ENCODE measurements at places on chromosomes 1 and 21.

GRCh38 chr1:7007902-7008301, 222.6 kb downstream of the CAMTA1 start:
- no peak for DNase-seq

DNA sequence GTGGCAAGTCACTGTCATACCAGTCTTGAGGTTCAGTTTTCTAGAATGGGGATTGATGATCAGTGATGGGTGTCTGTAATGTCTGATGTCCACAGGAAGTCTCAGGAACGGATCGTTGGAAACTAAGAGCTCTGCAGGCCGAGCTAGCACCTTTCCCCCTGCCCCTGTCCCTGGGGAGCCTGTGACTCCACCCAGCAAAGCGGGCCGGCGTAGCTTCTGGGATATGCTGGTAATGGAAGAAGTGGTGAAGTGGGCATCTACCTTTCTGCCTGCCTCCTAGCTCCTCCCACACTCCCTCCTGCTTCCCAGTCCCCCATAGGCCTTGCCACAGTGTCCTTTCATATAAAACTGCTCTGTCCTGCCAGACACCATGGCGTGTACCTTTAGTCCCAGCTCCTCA, 13.4 kb downstream of the HYI start:
- DNase-seq, result no peak

- DNase-seq, result no peak
These were observed 51.7 kb upstream of the NFASC start for GRCh38 chr1:204818998-204819397.

DNA sequence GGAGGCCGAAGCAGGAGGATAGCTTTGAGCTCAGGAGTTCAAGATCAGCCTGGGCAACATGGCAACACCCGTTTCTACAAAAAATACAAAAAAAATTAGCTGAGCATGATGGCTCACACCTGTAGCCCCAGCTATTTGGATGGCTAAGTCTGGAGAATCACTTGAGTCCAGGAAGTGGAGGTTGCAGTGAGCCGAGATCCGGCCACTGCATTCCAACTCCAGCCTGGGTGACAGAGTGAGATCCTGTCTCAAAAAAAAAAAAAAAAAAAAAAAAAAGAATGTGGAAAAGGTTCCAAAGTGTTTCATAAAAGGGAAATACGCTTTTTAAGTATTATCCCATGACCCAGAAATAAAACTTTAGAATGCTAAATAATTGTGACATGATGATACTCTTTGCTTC, 8.0 kb downstream of the S1PR1 start:
- DNase-seq, result no peak

- no peak for DNase-seq
These were observed 351.3 kb upstream of the SGIP1 start for GRCh38 chr1:66182551-66183178.

GRCh38 chr1:23592209-23592892, 33.0 kb upstream of the ID3 start:
- DNase-seq, result no peak

- DNase-seq, result peak; percentile 96
These were observed 70.3 kb downstream of the PIK3CD start for GRCh38 chr1:9721606-9722377.

GRCh38 chr1:28123461-28123961, 35.1 kb upstream of the EYA3 start:
- DNase-seq, result no peak

DNA sequence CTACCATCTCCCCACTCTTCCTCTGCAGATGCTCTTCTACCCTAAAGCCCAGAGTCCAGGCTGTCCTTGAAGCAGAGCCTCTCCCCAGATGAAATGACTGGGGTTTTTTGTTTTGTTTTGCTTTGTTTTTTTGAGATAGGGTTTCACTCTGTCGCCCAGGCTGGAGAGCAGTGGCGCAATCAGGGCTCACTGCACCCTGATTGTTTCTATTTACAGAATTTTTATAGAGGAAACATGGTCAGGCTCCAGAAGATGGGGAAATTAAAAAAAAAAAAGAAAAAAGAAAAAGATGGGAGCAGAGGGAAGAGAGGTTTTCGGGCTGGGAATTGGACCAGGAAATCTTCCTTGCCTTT, 43.7 kb upstream of the ZNF281 start:
- DNase-seq, result no peak

DNA sequence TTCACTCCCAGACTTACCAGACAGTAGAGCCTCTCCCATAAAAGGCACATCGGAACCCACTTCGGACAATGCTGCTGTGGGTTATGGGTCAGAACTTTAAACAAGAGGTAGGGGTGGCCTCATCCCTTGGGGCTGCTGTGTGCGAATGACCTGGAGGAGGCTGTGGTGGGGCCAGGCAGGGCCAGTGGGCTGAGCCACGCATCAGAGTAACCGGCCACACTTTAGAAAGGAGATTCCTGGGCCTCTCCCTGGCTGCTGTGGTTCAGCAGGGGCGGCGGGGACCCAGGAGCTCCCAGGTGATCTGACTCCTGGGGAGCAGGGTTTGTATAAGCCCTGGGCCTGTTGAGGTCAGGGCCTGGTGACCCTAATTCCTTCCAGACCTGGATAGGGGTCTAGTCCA, 110.2 kb upstream of the C1orf174 start:
- DNase-seq, result no peak

DNA sequence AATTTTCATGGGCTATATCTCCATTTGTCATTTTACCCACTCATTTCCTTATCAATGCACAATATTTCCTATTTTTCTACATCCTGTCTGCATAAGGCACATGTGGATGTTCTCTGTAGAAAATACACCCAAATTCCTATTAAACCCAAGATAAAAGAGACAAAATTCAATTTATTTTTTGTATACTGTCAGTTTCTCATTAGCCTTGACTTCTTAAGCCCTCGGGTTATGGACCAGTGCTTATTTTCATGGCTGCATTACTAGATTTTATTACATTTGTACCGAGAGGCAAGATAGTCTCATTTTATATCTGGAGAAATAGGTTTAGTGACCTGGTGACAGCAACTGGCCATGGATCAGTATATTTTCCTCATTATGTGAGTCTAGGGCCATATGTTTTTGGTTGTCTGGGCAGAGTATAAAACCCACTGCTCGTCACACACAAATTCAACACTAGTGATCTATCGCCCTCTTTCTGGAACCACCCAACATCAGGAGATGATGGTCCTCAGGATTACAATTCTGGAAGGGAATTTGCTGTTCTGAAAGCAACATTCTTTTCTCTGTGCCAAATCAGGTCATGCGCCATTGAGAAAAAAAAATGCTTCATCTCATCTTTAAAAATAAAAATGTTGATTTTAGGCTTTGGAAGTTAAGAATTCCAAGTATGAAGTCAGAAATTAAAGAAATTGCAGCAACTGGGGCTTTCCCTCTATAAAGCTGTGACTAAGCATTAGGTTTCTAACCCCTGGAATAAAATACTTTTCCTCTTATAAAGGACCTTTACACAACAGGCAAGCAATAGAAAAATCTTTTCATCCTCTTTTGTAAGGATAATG, 81.4 kb downstream of the ASTN1 start:
- no peak for DNase-seq

- DNase-seq, result no peak
These were observed 53.4 kb upstream of the CITED4 start for GRCh38 chr1:40915581-40915980.

DNA sequence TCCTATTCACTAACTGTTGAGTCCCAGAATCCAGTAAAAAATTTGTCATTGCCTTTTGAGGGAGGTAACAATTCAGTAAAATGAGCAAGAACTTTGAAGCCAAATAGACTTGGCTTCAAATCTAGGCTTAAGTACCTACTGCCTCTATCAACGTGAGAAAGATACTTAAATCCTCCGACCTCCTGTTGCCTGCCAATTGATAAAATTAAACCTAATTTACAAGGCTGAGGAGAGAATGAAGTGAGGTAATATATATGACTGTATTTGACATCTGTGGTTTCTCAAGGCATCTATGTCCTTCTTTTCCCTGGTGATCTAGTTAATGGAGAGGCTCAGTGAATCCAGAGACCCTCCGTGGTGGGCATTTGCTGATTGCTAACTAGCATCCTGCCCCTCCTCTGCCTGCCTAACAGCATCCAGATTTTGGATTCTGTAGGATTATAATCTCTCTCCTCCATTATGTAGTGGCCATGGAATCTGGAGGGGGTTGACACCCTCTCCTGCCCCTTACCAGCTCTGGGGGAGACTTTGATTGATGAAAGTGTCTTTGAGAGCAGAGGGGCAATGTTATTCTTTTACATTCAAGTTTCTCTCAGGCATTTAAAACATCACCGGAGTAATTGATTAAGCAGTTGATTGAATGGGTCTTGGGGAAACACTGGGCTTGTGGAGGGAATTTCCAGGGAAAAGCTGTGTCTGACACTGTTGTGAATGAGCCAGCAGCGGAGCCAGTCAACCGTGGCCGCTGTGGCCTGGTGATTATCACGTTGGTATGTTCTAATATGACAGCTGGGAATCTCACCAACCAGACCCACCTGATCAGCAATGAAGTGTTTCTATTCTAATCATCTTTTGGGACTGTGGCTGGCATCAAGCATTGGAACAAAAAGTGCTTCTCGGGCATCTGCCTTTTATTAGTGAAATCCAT, 140.7 kb upstream of the FAM78B start:
- no peak for DNase-seq

GRCh38 chr1:229152311-229152710, 118.6 kb upstream of the RAB4A start:
- DNase-seq, result no peak

DNA sequence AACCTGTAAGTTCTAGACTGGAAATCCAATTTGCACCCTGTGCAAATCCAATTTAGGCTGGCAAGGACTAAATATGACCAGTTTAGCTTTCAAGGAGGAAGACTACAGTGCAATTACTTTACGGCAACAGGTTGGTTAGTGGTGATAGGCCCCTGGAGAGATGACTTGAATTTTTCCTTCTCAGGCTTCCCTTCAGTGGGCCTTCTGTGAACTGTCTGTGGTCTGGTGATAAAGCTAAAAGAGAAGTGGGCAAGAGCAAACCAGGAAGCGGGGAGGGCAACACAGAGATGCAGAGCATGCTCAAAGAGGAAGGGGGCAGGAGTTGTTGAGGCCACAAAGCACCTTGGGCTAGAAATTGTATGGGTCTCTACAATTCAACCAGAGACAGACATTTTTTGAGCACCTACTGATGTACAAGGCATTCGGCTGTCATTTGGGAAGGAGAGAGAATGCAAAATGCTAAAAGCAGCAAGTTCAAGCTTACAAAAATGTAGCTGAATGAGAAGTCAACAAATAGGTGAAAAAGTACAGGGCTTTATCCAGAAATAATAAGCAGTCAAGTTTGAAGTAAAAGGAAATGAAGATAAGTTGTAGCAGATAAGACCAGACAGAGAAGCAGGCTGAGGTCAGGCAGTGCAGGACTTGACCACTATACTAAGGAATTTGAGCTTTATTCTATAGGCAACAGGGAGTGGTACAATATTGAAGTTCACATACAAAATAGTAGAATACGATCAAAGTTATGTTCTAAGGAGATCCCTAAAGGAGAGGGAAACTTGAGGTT, 23.9 kb downstream of the INPP5B start:
- peak; percentile 64 for DNase-seq

GRCh38 chr21:46474382-46474781, 15.7 kb downstream of the DIP2A start:
- DNase-seq, result no peak

DNA sequence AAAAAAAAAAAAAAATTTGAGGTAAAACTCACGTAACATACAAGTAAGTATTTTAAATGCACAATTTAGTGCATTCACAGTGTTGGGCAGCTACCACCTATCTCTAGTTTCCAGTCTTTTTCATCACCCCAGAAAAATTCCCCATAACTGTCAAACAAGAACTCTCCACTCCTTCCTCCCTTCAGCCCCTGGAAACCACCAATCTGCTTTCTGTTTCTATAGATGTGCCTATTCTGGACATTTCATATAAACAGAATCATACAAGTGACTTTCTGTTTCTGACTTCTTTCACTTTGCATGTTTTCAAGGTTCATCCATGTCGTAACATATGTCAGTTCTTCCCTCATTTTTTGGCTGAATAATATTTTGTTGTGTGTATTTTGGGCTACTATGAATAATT, 24.9 kb upstream of the ETS2 start:
- no peak for DNase-seq

DNA sequence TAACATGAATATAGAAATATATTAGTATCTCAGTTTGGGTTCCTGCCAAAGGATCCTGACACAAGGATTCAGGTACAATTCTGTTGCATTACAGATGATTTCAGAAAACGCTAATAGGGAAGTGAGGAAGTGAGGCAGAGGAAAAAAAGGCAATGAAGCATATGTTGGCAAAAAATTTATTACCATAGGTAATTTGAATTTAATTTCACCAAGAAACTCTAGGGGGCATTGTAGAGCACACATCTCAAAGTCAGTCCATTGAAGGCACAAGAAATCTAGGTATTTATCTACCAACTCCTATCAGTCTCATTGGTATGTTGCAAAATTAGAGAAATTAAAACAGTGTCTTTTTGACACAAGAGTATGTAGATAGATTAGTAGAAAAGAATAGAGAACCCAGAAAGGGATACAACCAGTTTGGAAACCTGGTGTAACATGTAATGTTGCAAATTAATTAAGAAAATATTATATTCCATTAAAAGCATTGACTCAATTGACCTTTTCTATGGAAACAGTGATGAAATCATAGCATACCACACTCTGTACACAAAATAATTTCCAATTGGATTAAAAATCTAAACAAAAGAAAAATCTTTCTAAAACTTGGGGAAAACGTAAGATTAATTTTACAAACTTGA, 104.9 kb upstream of the SNX7 start:
- no peak for DNase-seq

- no peak for DNase-seq
These were observed 48.6 kb downstream of the WNT2B start for GRCh38 chr1:112557385-112557784.

Data from activated CD8-positive, alpha-beta memory T cell treated with anti-CD3 and anti-CD28 coated beads for 24 hours (primary cell).